ENCODE measurements at places on chromosomes 1 and 21.

GRCh38 chr1:214008347-214008746, 20.6 kb downstream of the PROX1 start:
- no peak for DNase-seq

- no peak for DNase-seq
Measured at GRCh38 chr21:35268817-35269216, 219.7 kb upstream of the RUNX1 start.

DNA sequence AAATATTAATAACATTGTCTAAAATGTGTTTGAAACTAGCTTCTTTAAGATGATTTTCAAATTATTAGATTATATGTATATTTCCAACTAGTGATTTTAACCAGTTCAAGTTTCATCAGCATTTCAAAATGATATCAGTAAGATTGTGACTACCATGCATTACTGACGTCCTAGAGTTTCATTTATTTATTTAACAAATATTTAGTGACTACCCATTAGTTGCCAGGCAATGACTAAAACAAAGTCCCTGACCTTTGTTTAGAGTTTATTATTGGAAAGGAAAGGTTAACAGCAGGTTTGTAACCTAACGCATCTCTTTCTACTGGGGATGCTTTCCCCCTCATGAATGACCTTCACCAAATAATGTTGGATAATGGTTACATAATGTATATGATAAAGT, 7.6 kb upstream of the C4BPB start:
- no peak for DNase-seq

DNA sequence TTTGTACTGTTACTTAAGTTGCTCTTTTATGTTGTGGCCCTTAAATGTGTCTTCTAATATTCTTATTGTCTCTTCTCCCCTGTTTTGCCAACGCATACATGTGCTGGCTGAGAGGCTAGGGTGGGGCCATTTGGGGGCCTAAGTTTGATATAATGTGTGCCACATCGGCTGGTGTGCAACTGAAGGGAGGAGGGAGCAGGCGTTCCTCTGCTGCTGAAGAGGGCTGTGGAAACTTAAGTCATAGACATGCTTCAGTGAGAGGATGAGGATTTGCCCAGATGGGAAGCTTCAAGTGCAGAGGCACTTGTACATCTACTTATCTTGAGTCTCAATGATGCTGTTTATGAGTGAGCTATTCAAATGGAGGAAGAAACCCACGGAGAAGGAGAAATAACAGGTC, 630.6 kb downstream of the LMO4 start:
- DNase-seq: no peak

GRCh38 chr1:9420835-9421532, 118.3 kb upstream of the SLC25A33 start:
- no peak for DNase-seq

- DNase-seq: no peak
Measured at GRCh38 chr1:206068314-206068713, 15.3 kb downstream of the RHEX start.

DNA sequence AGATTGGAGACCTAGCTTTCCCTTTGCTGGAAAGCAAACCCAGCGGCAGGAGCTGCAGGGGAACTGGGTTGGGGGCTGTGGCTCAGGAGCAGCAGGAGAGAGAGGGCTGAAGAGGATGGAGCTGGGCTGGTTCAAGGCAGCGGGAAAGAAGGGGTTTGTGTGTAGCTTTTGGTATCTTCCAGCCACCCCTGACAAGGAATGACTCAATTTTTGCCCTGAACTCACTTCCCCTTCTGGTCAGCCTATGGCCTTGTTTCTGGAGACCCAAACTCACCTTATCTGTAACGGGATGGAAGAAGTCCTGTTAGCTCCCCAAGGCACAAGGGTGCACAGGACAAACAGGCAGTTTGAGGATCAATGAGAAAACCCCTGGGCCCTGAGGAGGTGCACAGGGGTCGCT, 13.1 kb downstream of the C1orf115 start:
- DNase-seq: no peak

DNA sequence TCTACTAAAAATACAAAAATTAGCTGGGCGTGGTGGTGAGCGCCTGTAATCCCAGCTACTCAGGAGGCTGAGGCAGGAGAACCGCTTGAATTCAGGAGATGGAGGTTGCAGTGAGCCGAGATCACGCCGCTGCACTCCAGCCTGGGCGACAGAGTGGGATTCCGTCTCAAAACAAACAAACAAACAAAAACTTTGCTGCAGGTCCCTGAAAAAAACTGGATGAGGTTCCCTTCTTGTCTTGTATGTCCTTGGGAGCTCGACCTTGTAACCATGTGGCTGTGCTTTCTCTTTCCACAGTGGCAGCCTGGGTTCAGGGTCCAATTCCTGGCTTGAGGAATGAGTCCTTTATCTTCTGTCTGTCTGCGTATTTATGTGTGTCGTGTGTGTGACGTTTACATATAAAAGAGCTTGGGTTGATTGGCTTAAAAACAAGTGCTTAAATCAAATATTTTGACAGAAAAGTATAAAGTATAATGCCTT, 18.0 kb upstream of the COX20 start:
- no peak for DNase-seq

DNA sequence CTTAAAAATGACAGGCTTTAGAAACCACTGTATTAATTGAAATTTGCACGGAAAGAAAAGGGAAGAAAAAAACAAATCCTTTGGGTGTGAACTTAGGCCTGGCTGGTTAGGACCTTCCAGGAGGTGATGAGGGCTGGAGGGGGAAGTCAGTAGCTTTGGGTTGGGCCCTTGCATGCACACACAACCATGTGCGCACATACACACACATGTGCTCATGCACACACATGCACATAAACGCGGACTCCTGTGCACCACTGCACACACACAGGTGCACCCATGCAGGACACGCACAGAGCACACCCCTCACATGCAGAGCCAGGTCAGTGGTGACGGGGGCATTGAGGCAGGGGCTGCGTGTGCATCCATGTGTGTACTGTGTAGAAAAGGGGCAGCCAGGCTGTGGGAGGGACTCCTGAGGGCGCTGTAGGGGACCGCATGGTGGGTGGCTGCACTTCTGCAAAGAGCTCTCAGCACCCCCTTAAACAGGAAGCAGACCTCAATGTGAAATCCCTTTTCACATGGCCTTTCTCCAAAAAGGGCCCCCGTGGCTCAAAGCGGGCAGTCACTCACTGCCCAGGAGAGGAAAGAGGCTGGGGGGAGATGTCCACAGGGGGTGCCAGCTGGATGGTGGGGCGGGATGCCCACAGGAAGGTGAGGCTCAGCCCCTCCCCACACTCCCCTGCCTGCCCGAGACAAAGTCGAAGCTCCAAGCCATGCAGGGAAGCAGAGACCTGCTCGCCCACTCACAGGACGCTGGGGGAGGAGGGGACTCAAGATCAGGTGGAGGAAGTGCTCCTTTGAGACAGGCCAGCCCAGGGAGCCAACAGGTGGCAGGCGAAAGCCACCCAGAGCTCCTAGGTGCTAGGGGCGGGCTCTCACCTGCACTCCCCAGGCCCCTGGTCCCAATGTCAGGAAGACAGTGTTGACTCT, 95.2 kb downstream of the ITPKB start:
- DNase-seq: no peak

- DNase-seq: no peak
Measured at GRCh38 chr21:31213787-31214186, 130.3 kb downstream of the TIAM1 start.

GRCh38 chr1:227726924-227727599, 8.0 kb downstream of the JMJD4 start:
- DNase-seq: no peak

DNA sequence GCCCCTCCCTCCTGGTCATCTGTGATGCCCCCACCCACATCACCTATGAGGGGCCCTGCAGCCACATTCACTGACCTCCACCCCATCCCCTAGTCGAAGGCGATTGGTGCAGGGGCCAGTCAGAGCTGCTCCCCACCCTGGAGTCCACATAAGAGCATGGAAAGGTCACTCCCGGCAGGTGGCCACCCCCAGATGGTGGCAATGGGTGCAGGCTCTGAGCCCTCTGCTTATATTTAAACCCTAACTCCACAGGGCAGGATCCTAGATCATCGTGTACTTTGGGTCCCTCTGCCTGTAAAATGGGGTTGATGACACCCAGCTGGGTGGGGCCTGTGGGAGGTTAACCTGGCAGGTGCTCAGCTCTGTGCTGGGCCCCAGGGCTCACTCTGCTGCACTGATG, 186.8 kb upstream of the C1orf174 start:
- DNase-seq: no peak

DNA sequence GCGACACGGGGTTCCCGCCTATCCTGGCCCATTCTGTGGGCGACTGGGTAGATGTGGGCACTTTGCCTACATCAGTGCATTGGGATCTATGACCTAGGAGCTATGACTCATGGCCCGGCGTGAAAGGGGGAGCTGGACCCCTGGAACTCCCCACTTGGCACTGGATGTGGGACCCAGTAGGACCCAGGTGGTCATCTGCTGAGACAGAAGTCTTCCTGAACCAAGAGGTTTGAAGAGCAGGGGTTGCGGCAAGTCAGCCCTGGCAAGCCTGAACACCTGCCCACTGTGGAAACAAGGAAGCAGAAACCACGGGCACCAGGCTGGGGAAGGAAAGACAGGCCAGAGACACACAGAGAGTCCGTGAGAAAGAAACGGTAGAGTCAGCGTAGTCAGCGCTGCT, 656.7 kb downstream of the AJAP1 start:
- no peak for DNase-seq

- no peak for DNase-seq
Measured at GRCh38 chr21:42563261-42563660, 49.6 kb downstream of the SLC37A1 start.
